GM12865 (cell line): ENCODE measurements at places on chromosomes 5 and 9.

GRCh38 chr5:158769079-158769478, 330.6 kb downstream of the EBF1 start:
- DNase-seq = no peak

- DNase-seq = no peak
Measured at GRCh38 chr5:112154940-112155686, 264.0 kb downstream of the EPB41L4A start.

DNA sequence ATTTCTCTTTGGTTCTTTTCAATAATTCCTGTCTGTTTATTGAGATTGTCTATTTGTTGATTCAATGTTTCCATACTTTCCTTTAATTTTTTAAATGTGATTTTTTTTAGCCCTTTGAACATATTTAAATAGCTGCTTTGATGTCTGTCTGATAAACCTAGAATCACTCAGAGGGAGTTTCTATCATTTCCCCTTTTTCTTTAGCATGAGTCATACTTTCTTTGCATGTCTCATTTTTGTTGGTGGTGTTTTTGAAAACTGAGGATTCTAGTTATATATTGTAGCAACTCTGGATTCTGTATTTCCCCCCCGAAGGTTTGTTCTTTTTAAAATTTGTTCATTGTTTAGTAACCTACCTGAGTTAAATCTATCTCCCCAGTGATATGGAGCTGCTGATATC, 24.2 kb upstream of the ZNF618 start:
- no peak for DNase-seq

- DNase-seq = no peak
Measured at GRCh38 chr9:89187541-89187940, 8.9 kb upstream of the SHC3 start.

- no peak for DNase-seq
Measured at GRCh38 chr9:38277601-38278200, 114.8 kb upstream of the ALDH1B1 start.
